Naive thymus-derived CD8-positive, alpha-beta T cell (primary cell): ENCODE measurements at places on chromosomes 6 and 20. TPM values are rescaled to one million over a fixed set of nuclear protein-coding genes. Genes with fewer than 3 reads are reported as not detected.

The APOM gene
- 5.5 TPM for polyA plus RNA-seq

The OPN5 gene
- not detected for polyA plus RNA-seq

The HLA-DPA1 gene
- 77.1 TPM for polyA plus RNA-seq

The FILIP1 gene
- 0.02 TPM for polyA plus RNA-seq

The GCNT2 gene
- polyA plus RNA-seq, result 1.8 TPM

The CCN6 gene
- 0.08 TPM for polyA plus RNA-seq

The NKAIN4 gene
- polyA plus RNA-seq, result not detected

The SLC22A16 gene
- not detected for polyA plus RNA-seq

The FRMD1 gene
- polyA plus RNA-seq, result not detected

The TBC1D32 gene
- 2.1 TPM for polyA plus RNA-seq

The NMBR gene
- not detected for polyA plus RNA-seq

The DDO gene
- polyA plus RNA-seq, result not detected

The RHAG gene
- not detected for polyA plus RNA-seq

The DAAM2 gene
- polyA plus RNA-seq, result not detected

The CASS4 gene
- polyA plus RNA-seq, result 5.5 TPM

The TGM2 gene
- not detected for polyA plus RNA-seq

The GNMT gene
- polyA plus RNA-seq, result 0.34 TPM

The SAPCD1 gene
- polyA plus RNA-seq, result not detected

The MYCT1 gene
- not detected for polyA plus RNA-seq

The TFAP2D gene
- polyA plus RNA-seq, result not detected

The DSTN gene
- 75.1 TPM for polyA plus RNA-seq

The USP49 gene
- polyA plus RNA-seq, result 0.34 TPM

The WFDC12 gene
- polyA plus RNA-seq, result not detected

The GSTA2 gene
- polyA plus RNA-seq, result not detected

The AIF1 gene
- polyA plus RNA-seq, result 145 TPM

The TRIM15 gene
- not detected for polyA plus RNA-seq

The RIMS1 gene
- not detected for polyA plus RNA-seq

The SPATS1 gene
- polyA plus RNA-seq, result not detected

The PET117 gene
- 36.2 TPM for polyA plus RNA-seq

The CAGE1 gene
- polyA plus RNA-seq, result not detected

The CRISP2 gene
- polyA plus RNA-seq, result not detected

The LY6G6C gene
- not detected for polyA plus RNA-seq

The PRKN gene
- polyA plus RNA-seq, result 4.0 TPM

The PABPC1L gene
- 0.28 TPM for polyA plus RNA-seq

The GSTA3 gene
- not detected for polyA plus RNA-seq

The CD24 gene
- polyA plus RNA-seq, result not detected

The PRDM13 gene
- polyA plus RNA-seq, result not detected

The TMC2 gene
- not detected for polyA plus RNA-seq

The LY6G6F gene
- polyA plus RNA-seq, result not detected

The OR2H2 gene
- not detected for polyA plus RNA-seq

The CDH26 gene
- not detected for polyA plus RNA-seq

The TINAG gene
- not detected for polyA plus RNA-seq

The PROCR gene
- 5.9 TPM for polyA plus RNA-seq

The TMEM151B gene
- polyA plus RNA-seq, result not detected

The PTK6 gene
- polyA plus RNA-seq, result 0.09 TPM

The BLCAP gene
- polyA plus RNA-seq, result 94.7 TPM

The TCF15 gene
- not detected for polyA plus RNA-seq

The TMEM217 gene
- polyA plus RNA-seq, result 0.54 TPM

The FKBP1C gene
- not detected for polyA plus RNA-seq
